ENCODE measurements at places on chromosomes 4 and X.
A peak's percentile ranks its signal among the peaks of the same experiment; 100 is the strongest.

DNA sequence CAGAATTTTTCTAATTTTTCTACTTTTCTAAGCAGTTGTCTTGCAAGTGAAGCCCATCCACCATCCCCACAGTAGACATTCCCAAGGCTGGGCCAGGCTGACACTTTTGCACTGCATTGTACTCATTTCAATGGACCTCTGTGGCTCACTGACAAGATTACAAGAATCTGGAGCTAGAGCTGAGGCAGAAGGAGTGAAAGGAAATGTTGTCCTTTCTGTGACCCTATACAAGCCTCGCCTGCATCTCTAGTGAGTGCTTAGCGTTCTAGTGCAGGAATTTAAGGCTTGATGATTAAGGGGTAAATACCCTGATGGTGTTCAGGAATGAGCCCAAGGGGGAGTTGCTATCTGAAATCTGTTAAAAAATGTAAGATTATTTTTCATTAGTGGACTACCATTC is 6.3 kb downstream of the MAGED1 start:
- no peak for DNase-seq

DNA sequence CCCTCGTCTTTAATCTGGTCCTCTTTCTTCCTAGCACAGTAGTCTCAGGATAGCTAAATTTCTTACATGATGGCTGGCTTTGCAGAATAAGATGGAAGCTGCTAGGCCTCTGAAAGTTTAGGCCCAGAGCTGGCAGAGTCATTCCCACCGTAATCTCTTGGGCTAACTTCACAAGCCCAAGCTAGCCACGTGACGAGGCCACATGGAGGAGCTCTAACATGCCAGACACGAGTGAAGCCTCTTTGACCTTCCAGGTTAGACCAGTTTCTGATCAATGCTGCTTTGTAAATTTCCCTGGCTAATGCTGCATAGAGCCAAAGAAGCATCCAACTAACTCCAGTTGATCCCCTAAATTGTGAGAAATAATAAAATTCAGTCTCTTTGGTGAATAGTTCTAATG is 9.5 kb upstream of the CENPE start:
- DNase-seq: no peak

DNA sequence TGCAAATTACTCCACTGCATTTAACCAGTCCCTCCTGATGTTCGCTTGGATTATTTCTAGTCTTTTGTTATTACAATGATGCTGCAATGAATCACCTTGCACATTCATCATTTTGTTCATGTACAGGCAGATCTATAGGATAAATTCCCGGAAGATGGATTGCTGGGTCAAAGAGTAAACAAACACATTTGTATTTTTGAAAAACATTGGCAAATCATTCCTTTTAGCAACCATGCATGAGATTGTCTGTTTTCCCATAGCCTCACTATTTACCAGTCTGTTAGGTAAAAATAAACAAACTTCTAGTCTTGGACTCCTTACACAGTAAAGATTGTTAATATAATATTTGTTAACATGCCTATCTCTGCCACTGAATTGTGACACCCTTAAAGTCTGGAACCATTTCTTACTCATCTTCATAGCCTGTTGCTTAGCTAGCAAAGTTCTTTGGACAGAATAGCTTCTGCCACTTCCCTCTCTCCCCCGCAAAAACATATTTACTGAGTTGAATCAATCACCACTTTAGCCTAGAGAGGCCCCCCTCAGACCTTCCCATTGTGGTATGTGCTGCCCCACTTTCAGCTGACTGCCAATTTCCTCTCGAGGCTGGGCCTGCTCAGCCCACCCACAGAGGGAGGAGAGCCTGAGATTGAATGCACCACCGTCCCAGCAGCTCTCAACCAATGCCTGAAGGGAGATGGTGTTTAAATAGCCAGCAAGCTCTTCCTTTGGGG is 108.4 kb upstream of the ATXN3L start:
- DNase-seq: peak; percentile 75

- no peak for DNase-seq
These were observed 22.4 kb downstream of the GPM6A start for GRCh38 chr4:175789647-175790046.

GRCh38 chrX:20743046-20743445 is 476.3 kb upstream of the RPS6KA3 start:
- peak; percentile 80 for DNase-seq

- DNase-seq: no peak
These were observed 2.1 kb upstream of the PITX2 start for GRCh38 chr4:110624904-110625494.

GRCh38 chrX:40437348-40437747 is 143.4 kb upstream of the ATP6AP2 start:
- DNase-seq: no peak

DNA sequence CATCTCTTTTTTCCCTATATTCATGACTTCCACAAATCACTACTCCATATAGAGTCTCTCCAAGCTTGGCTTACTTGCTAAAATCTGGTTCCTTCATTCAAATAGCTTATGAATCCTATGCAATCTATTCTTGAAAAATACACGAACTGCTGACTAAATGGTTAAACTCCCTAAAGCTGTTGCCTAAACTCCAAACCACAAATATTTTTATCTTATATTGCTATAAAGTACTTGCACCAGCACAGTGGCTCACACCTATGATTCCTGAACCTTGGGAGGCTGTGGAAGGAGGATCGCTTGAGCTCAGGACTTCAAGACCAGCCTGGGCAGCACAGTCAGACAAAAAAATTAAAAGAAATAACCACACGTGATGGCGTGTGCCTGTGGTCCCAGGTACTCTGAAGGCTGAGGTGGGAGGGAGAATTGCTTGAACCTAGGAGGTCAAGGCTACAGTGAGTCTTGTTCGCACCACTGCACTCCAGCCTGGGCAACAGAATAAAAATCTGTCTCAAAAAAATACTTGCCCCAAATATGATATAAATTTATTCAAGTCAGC is 2.2 kb downstream of the FBXO8 start:
- no peak for DNase-seq

DNA sequence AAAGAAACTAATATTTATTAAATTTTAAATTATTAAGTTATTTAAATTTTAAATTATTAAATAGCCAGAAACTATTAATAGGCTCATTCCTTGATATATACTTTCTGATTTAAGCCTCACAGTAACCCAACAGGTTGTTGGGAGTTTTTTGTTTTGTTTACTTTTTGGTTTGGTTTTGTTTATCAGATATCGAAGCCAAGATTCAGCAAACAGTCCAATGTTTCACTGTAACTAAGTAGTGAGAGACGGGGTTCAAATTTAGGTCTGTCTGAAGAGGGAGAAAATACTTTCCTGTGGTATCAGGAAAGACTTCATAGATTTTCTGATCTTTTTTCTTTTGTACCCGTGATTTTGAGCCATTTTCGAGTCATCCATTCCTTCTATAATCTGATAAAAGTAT is 54.2 kb downstream of the CCDC158 start:
- no peak for DNase-seq

DNA sequence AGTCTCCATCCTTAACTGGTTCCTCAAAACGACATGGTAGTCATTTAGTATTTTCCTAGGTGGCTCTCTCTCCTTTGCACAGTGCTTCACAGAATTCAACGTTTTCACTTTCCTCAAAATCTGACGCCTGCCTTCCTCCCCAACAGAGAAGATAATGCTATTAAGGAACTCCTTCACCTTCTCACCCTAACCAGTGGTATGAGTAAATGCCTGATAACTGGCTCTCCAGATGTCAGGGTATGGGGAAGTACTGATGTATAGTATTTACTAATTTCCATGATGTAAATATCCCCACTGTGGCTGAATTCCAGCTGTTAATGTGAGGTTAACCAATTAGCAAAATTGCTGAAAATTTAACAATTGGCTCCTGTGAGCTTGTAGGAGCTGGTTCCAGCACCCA is 28.8 kb upstream of the NSUN7 start:
- DNase-seq: no peak

- DNase-seq: peak; percentile 17
These were observed 195.6 kb upstream of the TACR3 start for GRCh38 chr4:103915224-103915869.

Measured in NCI-H345 (cell line).